ENCODE measurements at places on chromosomes 3 and 15.

DNA sequence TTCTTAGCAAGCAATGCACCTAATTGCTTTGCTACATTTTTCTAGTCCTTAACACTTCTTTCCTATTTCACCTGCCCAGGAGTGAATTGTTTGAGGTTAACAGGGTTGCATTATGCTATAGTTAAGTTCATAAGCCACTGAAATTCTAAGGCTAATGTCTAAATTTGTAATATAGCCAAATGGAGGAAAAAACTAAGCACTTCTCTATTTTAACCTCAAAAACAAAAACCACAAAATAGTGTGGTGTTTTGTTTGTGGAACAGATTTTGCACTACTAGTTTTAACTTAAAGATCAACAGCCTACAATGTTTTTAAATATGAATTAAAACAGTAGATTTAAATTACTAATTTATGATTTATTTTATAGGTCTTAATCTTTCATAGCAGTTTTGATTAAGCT is 5.5 kb downstream of the ATOSA start:
- no peak for DNase-seq

GRCh38 chr3:63429905-63430304 is 151.8 kb downstream of the SYNPR start:
- no peak for DNase-seq

- DNase-seq, result no peak
Observed at GRCh38 chr3:119091936-119092677, 53.9 kb upstream of the TEX55 start.

DNA sequence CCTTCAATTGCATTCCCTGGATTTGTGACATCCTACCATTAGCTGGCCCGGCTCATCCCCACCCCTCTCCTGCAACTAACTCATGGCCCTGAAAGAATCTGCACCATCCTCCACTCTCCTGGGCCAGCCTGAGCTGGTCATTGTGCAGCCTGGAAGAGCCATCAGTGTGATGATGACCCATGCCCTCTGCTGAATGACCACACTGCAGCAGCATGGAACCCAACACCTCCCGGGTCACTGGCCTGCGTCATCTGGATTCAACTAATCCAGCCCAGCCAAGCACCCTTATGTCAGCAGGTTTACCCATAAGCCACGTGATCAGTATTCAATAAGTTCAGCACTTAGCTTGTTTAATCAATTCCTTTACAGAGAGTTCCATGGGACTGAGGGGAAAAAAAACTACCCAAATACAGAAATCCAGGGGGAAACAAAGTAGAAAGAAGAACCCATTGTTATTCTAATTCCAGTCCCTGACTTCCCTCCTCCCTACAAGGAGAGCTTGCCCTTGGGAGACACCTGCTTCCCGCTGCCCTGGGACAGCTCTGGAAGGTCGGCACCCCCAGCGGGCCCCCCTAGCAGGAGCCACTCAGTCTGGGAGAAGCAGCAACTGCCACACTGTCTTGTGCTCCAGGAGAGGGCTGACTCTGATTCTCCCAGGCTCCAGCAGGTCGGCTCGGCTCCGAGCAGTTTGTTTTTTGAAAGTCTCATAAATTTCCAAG is 309.1 kb upstream of the TLE3 start:
- DNase-seq, result no peak

GRCh38 chr15:62502451-62502850 is 337.4 kb upstream of the C2CD4B start:
- no peak for DNase-seq

DNA sequence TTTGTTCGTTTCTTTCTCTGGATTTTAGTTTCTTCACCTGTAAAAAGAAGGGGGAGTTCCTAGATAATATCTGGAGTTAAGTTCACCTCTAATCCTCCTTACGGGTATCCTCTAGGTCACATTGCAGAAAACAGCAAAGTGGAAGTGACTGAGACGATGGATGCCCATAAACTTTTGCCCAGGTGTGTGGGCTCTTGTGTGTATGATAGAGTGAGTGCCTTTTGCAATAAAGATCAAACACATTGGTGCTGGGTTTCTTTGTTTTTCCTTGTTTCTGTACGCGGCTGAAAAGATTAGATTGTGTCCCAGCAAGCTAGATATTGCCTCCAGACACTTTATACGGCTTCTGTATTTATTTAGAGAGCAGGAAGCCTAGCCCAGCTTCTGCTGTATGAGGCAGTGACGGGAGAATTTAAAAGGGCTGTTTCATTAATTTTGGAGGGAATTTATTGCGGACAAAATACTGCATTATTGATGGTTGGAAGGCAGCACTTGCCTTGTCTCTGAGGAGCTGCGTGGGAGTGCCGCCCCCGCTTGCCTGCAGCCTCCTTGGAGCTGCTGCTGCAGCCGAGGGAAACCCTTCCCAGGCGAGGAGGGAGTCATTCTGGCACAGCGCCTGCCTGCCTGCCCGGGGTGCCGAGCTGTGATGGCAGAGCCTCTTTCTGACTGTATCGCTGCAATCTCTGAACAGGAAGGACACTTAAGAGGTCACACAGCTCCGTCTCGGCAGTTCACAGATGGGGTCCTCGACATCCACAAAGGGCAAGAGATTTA is 38.5 kb downstream of the PYDC2 start:
- peak; percentile 22 for DNase-seq

DNA sequence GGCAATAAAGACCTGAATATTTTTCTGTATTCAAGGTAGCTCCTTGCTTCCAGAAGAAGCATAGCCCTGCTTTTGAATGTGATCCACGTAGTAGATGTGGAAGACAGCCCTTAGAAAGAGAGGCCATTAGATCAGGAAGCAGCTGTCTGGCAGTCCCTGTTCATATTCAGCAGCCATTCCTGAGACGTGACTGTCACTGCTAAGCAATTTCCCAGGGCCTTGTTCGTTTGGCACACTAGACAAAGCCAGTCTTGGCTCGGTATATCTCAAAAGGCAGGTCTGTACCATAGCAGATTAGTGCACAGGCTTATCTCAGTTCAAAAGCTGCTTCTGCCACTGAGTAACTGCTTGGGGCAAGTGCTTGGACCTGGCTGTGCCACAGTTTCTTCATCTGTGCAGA is 287.8 kb upstream of the MCTP2 start:
- DNase-seq, result no peak

GRCh38 chr3:71103430-71103921 is 480.1 kb downstream of the FOXP1 start:
- DNase-seq, result no peak

GRCh38 chr3:183692436-183692835 is 5.2 kb upstream of the YEATS2 start:
- DNase-seq, result no peak

- peak; percentile 14 for DNase-seq
Observed at GRCh38 chr3:188683032-188683521, 488.7 kb upstream of the TPRG1 start.

GRCh38 chr15:72411544-72411943 is 13.4 kb downstream of the TMEM202 start:
- DNase-seq, result no peak

- no peak for DNase-seq
Observed at GRCh38 chr3:77606372-77606771, 566.5 kb downstream of the ROBO2 start.

DNA sequence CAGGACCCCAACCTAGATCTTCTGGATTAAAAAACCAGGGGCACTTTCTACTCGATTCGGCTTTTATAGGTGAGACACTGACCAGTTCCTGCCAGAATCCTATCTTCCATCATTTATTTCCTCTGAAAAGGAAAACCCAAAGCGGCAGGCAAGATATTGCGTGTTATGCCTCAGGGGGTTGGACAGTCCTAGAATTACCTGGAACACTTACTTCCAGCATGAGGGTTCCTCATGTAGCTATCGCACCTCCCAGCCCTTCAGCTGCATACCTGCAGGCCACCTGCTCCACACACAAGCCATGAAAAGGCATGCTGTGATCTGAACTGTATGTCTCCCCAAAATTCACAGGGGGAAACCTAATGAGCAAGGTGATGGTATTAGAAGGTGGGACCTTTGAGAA is 58.3 kb upstream of the DLG1 start:
- no peak for DNase-seq

- no peak for DNase-seq
Observed at GRCh38 chr3:159825216-159825854, 163.3 kb upstream of the IL12A start.

DNA sequence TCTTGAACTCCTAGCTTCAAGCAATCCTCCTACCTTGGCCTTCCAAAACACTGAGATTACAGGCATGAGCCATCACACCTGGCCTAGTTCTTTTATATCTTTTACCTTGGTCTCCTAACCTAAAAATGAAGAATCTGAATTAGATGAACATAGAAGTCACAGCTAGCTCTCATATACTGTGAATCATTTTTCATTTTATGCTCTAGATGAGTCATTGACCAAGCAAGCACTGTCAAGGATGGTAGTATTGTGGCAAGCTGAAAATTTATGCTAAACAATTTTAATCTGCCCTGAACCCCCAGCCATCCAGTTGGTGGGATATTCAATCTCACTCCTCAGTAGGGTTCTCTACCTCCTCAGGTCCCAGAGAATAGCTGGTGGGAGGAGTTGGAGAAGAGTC is 48.3 kb upstream of the DNAJC13 start:
- no peak for DNase-seq
